ENCODE measurements at places on chromosomes 13 and 19.

- DNase-seq: no peak
Observed at GRCh38 chr13:42239644-42240043, 32.3 kb upstream of the AKAP11 start.

- DNase-seq: no peak
Observed at GRCh38 chr13:114095486-114095885, 36.9 kb downstream of the RASA3 start.

DNA sequence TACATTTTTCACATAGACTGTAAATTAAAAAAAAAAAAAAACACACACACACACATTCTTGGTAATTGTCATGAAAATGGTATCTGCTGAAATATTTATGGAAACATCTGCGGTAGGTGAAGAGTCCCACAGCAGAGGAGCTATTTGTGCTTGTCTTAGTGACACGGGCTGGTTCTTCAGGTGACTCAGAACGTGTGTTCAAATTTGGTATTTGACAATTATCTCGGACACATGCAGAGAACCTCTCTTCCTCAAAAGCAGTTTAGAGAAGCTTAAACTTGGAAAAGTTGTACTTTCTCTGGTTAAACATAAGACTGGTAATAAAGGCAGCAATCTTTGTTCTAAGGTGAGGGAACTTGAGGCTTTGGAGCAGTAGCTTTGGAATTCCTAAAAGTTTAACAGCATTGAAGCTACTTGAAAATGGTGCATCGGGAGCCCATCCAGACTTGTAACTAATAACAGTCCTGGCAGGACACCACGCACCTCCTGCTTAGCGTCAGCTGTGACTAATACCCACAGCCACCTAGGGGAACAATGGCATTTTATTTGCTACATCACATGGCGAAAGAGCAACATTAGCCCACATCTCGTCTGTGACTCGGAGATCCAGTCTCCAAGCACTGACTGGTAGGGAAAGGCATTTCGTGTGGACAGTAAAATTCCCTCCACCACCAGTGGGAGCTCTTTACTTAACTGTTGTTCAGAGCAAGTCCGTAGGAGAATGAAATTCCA lies 1505.1 kb upstream of the SLC10A2 start:
- peak; percentile 76 for DNase-seq

DNA sequence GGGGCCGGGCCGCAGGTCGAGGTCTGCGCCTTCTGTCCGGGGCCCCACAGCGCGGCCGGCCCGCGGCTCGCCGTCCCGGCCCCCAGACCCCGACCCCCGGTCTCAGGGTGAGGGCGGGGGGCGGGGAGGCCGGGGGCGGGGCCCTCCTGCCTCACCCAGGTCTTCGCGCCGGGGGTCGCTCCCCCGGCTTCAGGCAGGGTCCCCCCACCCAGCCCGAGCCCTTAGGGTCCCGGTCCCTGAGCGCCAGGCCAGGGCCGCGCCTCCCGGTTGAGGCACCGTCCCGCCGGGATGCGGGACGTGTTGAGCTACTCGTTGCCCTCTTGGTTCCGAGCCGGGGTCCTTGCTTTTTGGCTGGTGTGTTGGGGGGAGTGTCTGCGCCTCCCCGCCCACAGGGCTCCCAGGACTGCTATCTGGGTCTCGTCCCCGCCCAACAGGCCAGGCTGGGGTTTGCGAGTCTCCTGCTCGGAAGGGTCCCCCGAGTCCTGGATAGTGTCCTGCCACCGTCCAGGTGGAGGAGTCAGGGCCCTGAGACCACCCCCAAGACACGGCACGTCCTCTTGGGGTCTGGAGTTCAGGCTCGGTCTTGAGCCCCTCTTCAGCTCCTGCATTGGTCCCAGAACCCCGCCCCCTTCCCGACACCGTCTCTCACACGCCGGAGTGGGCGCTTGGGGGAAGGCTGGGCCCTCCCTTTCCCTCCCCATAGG lies 452 bp downstream of the PIAS4 start:
- DNase-seq: no peak

GRCh38 chr13:94683409-94683808 lies 28.9 kb downstream of the SOX21 start:
- no peak for DNase-seq

GRCh38 chr13:70835371-70835770 lies 727.1 kb upstream of the KLHL1 start:
- DNase-seq: no peak

DNA sequence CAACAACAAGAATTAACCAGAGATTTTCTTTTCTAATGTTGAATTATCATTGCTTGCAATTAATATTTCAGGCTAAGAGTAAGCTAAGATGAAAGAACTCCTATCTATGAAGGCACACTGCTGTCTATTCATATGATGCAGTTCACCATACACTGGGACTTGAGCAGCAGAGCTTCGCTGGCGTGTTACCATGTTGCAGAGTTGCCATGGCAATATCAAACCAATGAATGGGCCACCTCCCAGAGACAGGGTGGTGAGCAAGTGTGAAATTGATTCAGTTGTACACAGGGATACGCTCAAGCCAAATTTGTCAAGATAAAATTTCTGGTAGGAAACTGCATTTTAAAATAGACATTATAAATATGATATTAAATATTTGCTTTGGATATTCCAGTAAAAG lies 69.3 kb upstream of the MYO16 start:
- DNase-seq: no peak

DNA sequence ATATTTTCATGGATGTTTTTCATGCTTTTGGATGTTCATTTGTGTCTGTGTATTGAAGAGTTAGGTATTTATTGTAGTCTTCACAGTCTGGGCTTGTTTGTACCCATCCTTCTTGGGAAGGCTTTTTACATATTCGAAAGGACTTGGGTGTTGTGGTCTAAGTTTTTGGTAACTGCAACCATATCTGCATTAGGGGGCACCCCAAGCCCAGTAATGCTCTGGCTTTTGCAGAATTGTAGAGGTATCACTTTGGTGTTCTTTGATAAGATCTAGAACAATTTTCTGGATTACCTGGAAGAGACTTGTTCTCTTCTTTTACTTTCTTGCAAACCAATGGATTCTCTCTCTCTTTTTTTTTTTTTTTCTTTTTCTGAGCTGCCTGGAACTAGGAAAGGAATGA lies 581.3 kb downstream of the DACH1 start:
- no peak for DNase-seq

- no peak for DNase-seq
Observed at GRCh38 chr19:15048885-15049541, at the start of gene CASP14. Gene CASP14, plus strand, starts transcription at chr19:15049480. Its CDS starts 2,772 bp downstream, at chr19:15052252.

- no peak for DNase-seq
Observed at GRCh38 chr13:48142436-48142835, 47.5 kb upstream of the MED4 start.
